ENCODE measurements at places on chromosomes 7 and 10.

DNA sequence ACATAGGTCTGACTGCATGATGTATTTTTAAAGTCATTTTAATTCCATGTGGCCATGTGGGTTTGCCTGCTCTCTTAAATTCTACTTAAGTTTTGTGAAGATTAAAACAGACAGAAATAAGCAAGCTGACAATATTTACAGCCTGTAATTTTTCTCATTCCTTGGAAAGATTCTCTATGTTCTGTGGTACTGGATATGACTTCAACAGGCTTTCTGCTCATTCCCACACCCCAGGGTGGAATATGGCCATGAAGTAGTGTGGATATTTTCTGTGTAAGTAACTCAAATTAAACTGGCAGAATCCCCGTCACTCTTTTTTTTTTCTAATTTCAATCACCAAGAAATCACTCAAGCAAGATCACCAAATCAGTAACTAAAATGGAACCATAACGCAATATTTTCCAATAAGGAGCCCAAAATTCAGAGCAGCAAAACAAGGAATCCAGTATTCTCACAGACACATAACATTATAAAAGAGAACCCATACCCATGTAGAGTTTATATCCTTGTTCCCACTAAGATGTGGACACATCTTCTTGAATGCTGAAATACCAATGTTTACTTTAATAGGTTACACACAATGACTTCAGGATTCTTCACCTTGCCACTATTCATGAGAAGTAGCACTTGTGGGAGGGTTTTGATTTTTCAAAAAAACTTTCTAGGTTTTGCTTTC, 5.7 kb downstream of the HOXA5 start:
- DNase-seq, result no peak

GRCh38 chr7:129376778-129377700, 57.2 kb upstream of the STRIP2 start:
- no peak for DNase-seq

DNA sequence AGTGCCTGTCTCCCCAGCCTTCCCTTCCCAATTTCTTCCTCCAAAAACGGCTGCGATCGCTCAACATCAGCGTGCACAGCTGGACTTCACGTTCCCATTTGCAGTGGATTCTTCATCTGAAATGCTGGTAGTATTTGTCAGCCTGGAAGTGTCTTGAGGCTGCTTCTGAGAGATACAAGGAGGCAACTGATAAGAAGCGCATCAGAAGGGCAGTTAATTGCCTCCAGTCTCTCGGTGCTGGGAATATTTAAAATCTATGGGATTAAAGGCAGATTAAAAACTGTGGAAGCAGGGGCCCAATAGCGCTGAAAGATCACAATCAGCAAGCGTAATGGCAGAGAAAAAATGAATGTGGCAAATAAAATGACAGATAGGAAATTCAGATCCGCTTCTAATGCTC, 450.0 kb downstream of the GATA3 start:
- DNase-seq, result no peak

GRCh38 chr10:71773221-71773971, at the start of gene VSIR:
TSS of gene VSIR (minus strand) at chr10:71773520. CDS start at chr10:71773439, 81 bp downstream.
- DNase-seq, result no peak
